ENCODE measurements at places on chromosomes 11 and 22.

- DNase-seq = no peak
Observed at GRCh38 chr11:34647131-34647530, 26.2 kb downstream of the EHF start.

DNA sequence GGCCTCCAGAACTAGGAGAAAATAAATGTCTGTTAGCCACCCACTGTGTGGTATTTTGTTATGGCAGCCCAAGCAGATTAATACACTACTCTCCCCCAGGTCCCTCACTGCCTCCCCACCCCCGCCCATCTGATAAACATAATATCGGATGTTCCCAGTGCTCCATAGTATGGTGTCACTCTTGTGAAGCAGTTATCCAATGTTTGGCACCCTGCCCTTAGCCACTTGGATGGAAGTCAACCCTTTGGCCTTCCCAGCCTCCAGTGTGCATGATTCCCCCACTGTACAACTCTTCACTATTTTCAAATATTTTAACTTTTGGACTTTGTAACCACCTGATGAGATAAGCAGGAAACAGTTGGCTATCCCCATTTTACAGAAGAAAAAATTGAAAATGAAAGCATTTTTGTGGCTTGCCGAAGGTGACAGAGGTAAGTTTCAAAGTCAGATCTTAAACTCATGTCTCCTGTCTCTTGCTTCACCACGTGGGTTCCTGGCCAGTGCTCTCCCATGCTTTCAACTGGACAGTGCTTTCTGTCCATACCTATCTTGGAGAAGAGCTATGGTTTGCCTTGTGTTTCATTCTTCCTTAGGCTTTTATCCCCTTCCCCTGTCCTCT is 53.2 kb downstream of the ALX4 start:
- DNase-seq = no peak

DNA sequence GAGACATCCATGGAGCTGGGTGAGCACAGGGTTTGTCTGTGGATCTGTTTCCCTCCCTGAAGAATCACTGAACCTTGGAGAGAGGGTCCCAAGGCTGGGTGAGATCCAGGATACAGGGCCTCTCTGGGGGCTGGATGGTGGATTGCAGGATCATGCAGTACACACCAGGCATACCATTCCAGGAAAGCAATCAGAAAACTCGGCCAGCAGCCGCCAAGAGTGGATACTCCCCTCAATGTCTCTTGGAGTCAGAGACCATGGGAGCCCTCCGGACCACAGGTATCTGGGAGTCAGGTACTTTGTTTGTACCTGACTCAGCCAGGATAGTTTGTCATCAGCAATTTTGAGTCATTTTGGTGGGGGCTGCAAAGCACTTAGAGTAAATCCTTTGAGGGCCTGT is 14.6 kb upstream of the SYT13 start:
- no peak for DNase-seq

- peak; percentile 80 for DNase-seq
Observed at GRCh38 chr22:38802671-38803121, 8.8 kb upstream of the DNAL4 start.

- DNase-seq = peak; percentile 33
Observed at GRCh38 chr22:29617922-29618629, 14.6 kb downstream of the NF2 start.

DNA sequence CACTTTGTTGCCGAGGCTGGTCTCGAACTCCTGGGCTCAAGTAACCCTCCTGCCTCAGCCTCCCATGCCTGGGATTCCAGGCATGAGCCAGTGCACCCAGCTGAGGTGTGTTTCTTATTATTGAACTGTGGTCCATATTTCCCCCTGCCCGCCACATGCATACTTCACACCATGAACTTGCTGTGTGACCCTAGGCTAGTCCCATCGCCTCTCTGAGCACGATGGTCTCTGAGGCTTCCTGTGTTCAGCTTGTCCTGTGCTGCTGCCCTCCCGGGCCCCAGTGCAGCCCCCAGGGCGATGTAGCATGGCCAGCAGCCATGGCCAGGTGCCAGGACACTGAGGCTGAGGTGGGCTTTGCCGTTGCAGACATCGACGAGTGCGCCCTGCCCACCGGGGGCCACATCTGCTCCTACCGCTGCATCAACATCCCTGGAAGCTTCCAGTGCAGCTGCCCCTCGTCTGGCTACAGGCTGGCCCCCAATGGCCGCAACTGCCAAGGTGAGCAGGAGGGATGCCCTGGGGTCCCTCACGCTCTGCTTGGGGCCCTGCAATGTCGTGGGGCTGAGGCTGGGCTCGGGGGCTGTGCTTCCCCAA is 45.7 kb downstream of the FBLN1 start:
- DNase-seq = no peak

Data from NCI-H2171 treated with DMSO at 0.1 percent for 48 hours (cell line).